CD4-positive, CD25-positive, alpha-beta regulatory T cell (primary cell): ENCODE measurements at places on chromosomes 5 and 9. TPM values are rescaled to one million over a fixed set of nuclear protein-coding genes. Genes with fewer than 3 reads are reported as not detected.
A peak's percentile ranks its signal among the peaks of the same experiment; 100 is the strongest.

GRCh38 chr5:175802361-175802760, 69.0 kb upstream of the CPLX2 start:
- DNase-seq, result no peak

GRCh38 chr5:24141046-24141445, 503.7 kb downstream of the CDH10 start:
- DNase-seq, result no peak

DNA sequence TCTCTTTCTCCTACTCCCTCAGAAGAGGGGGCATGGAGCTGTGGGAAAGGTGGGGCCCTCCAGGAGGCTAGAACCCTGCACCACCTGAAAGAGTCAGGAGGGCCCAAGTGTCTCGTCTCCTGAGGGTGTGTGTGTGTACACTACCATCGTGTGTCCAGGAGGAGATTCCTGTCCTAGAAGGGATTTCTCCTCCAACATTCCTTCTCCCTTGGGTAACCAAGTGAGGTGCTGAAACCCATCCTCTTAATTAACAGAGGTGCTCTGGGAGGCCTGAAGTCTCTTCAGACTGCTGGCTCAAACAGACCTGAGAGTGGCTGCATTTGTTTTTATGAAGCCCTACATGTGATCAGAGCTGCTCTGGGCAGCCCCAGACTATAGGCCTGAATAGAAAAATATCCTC, 61.1 kb upstream of the FAM169A start:
- DNase-seq, result no peak

Gene CLINT1
- total RNA-seq, result 111 TPM

Gene CTXN3
- not detected for total RNA-seq

DNA sequence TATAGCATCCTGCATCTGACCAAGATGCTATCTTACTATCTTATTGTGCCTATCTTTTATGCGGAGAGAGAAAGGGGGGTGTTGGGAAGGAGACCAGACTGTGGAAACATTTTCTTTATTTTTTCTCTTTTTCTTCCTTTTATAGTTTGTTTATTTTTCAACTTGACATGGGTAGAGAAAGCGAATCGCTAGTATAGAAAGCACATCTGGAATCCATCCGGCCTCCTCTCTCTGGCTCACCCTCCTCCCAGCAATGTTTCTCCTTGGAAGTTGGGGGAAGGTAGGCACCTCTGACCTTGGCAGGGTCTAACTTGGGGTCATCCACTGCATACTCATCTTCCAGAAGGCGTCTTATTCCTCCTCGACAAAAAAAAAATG, 3.9 kb downstream of the S1PR3 start:
- DNase-seq, result no peak

Gene SNX30
- total RNA-seq, result 12.3 TPM

Gene PROB1
- total RNA-seq, result 1.2 TPM

DNA sequence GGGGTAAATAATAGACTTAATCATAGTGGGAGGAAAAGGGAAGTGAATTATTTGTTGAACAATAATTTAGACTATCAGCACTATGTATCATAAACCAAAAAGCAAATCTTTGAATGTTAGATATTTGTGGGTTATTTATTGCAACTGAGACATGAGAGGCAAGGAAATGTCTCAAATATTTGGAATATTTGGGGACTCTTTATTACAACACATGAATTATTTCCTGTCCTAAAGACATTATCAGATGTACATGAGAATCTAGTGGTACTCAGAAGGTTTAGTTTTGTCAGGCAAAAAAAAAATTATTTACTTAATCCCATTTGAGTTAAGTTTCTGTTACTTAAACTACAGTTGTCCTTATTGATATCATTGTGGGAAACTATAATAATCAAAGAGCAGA, 91.1 kb downstream of the TLR4 start:
- DNase-seq, result no peak

Gene FOXD4
- 0.32 TPM for total RNA-seq

DNA sequence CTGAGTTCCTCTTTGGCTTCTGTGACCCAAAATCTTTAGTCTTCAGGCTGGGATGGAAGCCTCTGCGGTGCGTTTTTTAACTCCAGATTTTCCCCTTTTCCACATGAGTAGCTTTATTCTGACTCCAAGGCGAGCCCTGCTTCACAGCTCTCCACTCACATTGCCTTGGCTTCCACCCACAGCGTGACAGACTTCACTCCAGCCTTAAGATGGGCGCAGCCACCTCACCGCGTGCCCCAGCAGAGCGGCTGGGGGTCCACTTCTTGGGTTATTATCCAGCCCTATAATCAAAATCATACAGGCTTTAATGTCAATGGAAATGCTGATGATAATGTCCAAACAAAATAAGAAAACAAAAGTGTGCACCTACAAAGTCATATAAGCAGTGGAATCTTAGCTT, 1.2 kb downstream of the EXOC3 start:
- DNase-seq, result no peak

DNA sequence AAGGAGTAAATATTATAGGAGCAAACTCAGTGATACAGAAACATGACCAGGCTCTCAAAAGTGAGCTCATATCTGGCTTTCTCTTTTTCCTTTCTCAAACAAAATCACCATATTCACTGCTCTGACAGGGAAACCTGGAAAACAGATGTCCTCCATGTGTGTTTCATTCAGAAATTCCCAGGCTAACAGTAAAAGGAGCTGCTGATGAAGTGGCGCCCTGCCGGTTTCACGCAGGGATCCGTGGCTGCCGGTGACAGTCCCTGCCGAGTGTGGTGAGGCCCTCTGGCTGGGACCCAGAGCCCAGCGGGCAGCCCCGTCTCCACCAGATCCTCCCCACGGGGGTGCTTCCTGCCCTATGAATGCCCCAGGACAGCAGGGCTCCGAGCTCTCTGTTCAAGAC, 208.1 kb downstream of the GNA14 start:
- no peak for DNase-seq

- DNase-seq, result no peak
Observed at GRCh38 chr9:114157516-114158176, 2.3 kb downstream of the COL27A1 start.

DNA sequence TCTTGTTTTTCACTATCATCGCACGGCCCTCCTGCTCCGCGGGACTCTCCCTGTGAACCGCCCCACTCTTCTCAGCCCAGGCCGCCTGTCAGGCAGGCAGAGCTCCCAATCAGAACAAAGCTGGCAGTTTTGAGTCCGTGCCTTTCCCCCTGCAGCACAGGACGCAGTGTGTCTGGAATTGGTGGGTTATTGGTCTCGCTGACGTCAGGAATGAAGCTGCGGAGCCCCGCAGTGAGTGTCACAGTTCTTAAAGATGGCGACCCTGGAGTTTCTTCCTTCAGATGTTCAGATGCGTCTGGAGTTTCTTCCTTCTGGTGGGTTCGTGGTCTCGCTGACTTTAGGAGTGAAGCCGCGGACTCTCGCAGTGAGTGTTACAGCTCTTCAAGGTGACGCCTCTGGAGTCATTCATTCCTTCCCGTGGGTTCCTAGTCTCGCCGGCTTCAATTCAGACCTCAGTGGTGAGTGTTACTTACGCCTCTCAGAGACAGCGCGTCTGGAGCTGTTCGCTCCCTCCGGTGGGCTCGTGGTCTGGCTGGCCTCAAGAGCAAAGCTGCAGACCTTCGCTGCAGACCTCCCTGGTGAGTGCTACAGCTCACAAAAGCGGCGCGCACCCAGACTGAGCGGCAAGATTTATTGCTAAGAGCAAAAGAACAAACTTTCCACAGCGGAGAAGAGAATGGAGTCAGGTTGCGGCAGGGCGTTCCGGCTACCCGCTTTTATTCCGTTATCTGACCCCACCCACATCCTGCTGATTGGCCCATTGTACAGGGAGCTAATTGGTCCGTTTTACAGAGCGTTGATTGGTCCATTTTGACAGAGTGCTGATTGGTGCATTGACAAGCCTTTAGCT, 7.4 kb downstream of the ZDHHC11B start:
- DNase-seq, result no peak

DNA sequence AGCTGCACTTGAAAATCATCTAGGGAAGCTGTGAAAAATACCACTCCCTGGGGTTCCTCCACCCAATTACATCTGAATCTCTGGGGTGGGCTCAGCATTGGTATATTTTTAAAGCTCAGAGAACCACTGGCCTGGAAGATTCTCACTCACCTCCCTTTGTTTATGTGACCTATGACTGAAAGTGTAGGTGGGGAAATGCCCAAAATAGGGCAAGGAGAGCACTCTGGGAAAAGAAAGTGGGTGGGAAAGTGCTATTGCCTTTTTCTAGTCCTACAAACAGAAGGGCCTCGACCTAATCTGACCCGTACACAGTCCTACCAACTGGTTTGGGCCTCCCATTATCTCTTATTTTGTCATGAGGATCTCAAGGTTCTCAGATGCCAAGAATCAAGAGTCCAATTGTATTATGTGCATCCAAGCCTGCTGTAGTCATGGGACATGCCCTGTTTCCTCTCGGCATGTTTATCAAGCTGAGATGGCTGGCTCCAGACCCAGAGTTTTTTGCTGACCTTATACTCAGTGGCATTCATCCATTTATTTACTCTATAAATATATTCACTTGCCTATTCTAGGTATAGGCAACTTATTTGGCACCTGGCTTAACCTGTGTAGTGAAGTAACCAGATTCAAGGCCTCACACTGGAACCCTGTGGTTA, 483.7 kb downstream of the ENC1 start:
- no peak for DNase-seq

Gene JAKMIP2
- 2.9 TPM for total RNA-seq

Gene SCGB3A2
- total RNA-seq, result not detected

DNA sequence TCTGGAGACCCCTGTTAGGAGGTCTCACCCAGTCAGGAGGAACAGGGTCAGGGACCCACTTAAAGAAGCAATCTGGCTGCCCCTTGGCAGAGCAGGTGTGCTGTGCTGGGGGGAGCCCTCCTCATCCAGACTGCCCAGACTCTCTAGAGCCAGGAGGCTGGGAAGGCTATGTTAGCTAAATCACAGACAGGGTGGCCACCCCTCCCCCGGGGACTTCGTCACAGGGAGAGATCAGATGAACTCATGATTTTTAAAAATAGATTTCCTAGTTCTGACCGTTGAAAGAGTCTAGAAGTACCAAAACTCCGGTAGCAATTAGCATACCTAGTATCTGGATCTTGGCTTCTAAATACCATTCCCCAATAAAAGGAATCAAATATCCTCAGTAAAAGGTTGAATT, 35.0 kb upstream of the FOXB2 start:
- no peak for DNase-seq

- peak; percentile 66 for DNase-seq
Observed at GRCh38 chr9:127869310-127870152, 7.9 kb downstream of the AK1 start.

DNA sequence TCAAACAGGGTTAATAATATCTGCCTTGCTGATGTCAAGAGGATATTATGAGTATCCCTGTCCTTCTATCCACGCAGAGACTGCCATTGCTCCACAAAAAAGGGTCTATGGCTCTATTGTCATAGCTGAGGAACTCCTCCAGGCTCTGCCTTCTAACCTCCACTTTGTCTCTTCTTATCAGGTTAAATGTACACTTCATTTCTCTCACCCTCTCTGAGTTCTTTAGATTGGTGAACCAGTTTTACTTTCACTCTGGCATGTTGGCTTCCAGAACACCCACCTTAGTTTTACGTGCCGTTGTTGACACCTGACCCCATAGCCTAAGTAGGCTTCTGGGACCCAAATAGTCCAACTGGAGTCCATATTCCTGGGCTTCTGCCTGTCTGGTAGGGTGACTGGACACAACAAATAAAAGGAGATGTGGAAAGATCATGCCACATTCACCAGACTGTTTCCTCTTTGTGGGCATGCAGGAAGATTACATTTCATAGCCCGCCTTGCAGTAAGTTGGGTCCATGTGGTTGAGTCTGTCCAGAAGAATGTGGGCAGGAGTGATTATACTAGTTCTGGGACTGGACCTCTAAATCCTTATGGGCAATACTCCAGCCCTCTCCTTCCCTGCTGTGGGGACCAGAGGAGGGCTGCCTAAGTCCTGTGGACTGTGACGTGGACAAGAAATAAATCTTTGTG, 350.4 kb upstream of the CLINT1 start:
- DNase-seq, result no peak

Gene BTNL3
- not detected for total RNA-seq

Gene FBLL1
- total RNA-seq, result not detected

- no peak for DNase-seq
Observed at GRCh38 chr9:16010221-16010620, 457.4 kb downstream of the CCDC171 start.

Gene SLC46A2
- not detected for total RNA-seq

Gene TCOF1
- 58.3 TPM for total RNA-seq

DNA sequence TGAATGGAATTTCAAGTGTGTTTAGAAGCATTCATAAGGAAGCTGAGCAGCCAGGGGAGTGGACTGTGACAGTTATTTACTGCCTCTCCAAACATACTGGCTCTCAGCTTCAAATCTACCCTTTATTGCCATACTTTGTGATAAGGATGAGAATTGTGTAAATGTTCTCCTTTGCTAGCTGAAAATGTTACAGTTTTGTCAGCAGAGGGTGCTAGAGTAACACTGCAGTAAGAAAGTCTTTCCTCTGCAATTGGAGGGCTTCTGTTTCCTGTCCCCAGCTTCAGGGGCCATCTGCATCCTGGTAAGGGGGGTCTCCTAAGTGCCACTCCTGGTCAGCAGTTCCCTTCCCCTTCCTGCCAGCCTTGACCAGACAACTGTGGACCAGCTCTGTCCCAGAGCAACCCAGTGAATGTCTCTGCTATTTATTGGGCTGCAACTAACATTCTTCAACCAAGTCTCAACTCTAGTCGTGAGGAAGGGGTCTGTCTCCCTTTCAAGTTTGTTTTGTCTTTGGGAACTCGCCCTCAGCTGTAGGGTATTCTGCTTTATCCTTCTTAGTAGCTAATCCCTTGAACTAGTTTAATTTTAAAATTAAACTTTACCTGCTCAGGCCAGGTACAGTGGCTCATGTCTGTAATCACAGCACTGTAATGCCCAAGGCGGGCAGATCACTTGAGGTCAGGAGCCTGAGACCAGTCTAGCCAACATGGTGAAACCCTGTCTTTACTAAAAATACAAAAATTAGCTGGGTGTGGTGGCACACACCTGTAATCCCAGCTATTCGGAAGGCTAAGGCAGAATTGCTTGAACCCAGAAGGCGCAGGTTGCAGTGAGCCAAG, 45.3 kb downstream of the RAPGEF6 start:
- peak; percentile 69 for DNase-seq

DNA sequence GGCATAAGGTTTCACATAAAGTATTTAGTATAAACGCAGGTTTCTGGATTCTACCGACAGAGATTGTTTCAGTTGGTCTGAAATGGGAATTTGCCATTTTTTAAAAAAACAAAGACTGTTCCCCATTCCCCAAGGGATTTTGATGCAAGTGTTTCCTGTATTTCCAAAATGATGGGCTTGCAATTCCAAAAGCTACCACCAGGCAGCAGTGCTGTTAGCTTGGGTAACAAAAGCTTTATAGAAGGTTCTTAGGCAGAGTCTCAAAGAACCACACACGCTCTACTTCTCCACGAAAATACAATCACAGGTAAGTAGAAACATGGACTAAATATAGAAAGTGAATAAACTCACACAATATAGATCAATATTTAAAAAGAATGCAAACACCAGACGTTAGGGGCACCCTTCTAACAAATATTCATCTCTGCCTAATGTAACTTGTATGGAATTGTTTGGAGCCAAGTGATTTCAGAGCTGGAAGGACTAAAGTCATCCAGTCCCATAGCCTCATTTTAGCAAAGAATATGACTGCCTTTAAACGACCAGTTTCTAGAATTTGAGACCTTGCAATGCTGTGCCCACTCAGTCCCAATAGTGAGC, 154.3 kb downstream of the SPOCK1 start:
- DNase-seq, result no peak

GRCh38 chr9:129336130-129336528, 158.1 kb upstream of the IER5L start:
- no peak for DNase-seq

Gene HAVCR2
- 5.0 TPM for total RNA-seq

Gene ARSI
- total RNA-seq, result not detected

Gene PHF24
- total RNA-seq, result not detected

- no peak for DNase-seq
Observed at GRCh38 chr5:65699338-65699737, 22.6 kb downstream of the SGTB start.
